ENCODE measurements at places on chromosomes 2 and 18.

DNA sequence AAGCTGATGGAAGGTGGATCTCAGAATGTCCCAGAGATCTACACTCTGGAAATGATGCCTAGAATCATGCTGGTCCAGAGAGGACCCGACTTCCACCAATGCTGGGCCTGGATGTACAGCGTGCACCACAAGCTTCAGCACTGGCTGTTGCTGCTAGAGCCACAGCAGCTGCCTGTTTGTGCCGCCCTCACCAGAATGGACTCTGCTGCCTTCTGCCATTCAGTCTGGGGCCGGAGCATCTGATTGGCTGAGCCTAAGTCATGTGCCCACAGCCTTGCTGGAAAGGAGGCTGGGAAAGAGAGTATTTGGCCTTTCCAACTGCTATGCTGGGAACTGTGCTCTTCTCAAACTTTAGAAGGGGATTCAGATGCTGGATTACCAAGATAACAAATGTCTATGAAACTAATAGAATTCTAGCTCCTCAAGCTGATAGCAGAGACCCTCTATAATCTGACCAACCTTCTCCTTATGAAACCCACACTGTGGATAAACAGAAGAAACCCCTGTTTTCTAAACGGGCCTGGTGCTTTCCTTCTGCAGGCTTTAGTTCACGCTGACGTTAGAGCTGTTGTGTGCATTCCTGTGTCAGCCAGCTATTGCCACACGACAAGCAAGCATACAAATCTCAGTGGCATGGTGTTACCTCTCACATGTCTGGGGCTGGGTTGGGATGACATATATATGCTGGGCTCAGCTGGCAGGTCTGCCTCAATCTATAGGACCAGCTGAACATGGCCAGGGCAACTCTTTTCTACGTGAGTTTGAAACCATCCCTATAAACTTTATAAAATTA, 4.1 kb upstream of the LOXHD1 start:
- DNase-seq: no peak

DNA sequence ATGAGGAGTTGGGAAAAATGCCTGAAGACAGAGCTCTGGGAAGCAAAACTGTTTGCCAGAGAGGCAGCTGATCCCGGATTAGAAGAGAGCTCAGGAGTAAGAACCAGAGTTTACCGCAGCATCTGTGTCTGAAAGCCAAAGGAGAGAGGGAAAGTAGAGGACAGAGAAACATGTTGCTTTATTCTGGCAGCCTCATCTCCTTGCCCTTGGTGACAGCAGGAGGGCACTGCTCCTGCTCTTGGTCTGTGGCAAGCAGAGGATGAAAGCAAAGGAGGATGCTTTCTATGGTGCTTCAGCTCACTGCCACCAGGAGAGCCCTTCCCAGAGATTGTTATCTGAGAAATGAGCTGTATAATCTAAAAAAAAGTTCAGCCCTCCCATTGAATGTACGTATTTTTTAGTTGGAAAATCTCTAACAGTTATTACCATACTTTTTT, 7.7 kb downstream of the SLC1A4 start:
- DNase-seq: no peak

DNA sequence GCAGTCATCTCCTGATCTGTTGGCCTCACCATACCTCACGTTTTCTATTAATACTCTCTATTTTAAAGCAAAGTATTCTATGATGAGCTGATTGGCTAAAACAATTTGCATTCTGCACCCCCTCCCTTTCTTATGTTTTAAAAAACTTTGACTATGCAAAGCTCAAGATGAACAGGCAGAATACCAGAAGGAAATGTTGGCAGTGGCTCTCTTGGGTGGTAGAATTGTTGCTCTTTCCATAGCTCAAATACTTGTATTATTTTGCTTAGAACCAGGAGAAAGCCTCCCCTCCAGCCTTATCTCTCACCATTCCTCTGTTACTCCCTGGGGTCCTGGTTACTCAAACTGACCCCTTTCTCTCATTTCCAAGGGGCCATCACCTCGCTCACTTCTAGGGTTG, 14.4 kb downstream of the GPR45 start:
- no peak for DNase-seq

GRCh38 chr18:34789768-34790344, 79.8 kb downstream of the DTNA start:
- DNase-seq: no peak

DNA sequence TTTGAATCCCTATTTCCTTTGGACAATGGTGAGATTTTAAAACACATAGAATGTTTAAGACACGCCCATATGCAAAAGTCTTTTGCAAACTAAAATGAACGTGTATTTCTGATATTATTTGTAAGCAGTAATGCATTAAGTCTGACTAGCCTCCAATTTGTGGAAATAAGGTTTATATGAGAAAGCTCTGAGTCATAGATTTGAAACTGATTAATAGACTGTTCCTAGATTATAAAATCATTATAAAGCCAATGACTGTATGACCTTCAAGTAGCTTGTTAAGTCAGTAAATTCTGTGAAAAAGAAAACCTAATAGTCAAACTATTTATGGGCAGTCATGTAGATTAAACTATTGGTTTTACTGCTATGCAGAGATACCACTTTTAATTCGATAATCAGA, 12.8 kb upstream of the EFEMP1 start:
- DNase-seq: no peak

DNA sequence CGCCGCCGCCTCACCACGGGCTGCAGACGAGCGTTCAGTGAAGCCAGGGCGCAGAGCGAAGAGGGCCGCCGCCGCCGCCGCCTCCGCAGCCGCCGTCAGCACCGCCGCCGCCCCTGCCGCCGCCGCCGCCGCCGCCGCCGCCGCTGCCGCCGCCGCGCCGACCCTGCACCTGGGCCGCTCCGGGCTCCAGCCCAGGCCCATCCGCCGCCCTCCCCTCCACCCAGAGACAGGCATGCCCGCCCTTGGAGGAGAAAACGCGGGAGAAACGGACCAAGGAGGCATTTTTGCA, 3.0 kb downstream of the POU3F3 start:
- no peak for DNase-seq

DNA sequence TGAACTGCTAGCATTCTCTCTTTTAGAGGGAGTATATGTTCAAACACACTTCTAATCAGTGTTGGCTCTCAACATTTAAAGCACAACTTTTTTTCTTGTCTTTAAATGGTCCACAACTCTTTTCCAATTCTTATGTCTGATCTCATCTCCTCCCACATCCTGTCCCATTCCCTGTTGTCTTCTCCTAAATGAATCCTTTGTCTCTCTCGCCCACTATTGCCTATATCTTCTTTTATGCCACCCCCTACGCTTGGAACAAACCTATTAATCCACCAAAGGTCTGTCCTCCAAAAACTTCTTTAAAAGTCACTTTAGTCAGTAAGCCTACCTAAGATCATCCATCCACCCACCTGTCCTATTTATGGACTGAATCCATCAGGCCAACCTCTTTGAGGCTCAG, 235.5 kb upstream of the SMAD7 start:
- DNase-seq: no peak

- DNase-seq: no peak
These were observed 52.3 kb downstream of the ZNF521 start for GRCh38 chr18:25299426-25300300.

- no peak for DNase-seq
These were observed 49.6 kb downstream of the ARHGAP25 start for GRCh38 chr2:68784188-68784587.

GRCh38 chr2:44938287-44939105, 3.0 kb upstream of the SIX3 start:
- no peak for DNase-seq

- DNase-seq: no peak
These were observed 41.6 kb downstream of the SLC25A12 start for GRCh38 chr2:171852366-171852888.

- DNase-seq: no peak
These were observed 160.8 kb downstream of the NBAS start for GRCh38 chr2:15400240-15400826.

DNA sequence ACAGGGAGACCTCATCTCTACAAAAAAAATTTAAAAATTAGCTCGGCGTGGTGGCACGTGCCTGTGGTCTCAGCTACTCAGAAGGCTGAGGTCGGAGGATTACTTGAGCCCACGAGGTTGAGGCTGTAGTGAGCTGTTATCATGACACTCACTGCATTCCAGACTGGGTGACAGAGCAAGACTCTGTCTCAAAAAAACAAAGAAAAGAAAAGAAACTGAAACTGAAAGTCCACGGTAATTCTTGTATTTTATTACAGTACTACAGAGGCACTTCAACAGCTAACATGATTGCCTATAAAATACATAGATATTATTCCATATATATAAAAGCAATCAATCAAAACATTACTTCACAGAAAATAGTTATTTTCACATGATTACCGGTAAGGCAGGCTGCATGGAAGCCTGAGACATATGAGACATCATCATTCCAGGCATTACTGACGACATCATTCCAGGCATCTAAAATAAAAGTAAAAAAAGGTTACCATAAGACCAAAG, 23.1 kb downstream of the PRPF40A start:
- DNase-seq: no peak
